Stimulated activated CD4-positive, alpha-beta T cell treated with anti-CD3 and anti-CD28 coated beads, Interleukin-15, amount 100 ng/mL, for 1 hour (primary cell): ENCODE measurements at places on chromosomes 4 and X.

DNA sequence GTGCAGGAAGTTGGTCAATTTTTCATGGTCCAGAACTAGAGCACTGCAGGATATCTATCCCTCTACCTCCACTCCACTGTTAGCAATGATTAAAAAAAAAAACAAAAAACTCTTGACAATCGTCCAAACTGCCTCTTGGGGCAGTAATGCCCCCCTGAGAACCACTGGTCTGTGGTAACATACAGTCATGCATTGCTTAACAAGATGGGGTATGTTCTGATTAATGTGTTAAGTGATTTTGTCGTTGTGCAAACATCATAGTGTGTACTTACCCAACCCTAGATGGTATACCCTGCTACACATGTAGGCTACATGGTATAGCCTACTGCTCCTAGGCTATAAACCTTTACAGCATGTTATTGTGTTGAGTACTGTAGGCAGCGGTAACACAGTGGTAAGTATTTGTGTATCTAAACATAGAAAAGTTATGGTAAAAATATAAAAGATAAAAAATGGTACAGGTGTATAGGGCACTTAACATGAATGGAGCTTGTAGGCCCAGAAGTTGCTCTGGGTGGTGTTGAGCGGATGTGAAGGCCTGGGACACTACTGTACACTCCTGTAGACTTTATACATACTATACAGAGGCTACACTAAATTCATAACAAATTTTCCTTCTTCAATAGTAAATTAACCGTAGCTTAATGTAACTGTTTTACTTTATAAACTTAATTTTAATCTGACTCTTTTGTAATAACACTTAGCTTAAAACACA, 34.1 kb downstream of the ART3 start:
- DNase-seq = no peak

GRCh38 chrX:14865201-14865600, 7.7 kb downstream of the FANCB start:
- no peak for DNase-seq

DNA sequence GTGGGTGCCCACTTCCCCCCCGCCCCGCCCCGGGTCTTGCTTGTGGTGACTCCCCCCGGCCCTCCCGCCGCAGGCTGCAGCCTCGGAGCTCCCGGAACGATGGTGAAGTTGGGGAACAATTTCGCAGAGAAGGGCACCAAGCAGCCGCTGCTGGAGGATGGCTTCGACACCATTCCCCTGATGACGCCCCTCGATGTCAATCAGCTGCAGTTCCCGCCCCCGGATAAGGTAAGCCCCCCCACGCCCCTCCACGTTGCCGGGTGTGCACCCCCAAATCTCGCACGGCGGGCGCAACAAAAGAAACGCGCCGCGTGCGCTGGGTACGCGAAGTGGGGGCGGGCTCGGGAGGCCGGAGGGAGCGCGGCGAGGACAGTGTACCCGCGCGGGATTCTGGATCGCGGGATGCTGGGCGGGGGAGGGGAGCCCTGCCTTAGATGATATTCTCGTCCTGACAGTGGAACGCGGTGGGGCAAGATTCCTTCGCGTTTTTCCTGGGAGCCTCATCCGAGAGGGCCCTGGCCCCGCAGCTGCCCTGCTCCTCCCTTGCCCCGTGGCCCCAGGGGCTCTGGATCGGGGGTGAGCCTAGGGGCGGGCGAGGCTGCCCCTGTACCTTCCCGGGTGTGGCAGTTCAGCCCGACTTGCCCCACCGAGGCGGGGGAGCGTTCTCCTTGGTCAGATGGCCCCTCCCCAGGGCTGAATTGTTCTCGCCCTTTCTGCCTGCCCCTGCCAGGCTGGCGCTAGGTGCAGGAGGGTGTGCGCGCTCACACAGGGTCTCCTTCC, 819 bp downstream of the NSG1 start:
- no peak for DNase-seq

DNA sequence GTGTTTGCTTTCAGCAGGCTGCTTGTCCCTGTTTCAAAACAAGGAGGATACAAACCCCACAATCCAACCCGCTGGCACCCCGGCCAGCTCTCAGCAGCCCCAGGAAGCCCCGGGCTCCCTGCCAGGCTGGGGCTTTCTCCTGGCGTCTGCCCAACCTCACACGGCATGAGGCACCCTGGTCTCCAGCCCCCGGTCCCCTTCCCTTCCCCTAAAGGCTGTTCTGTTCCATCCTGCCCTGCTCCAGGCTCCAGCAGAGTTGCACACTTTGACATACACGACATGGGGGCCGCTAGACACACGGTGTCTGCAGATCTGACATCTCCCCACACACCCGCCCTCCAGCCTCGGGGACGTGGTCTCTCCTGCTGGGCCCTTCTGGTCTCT, 107.7 kb upstream of the ADRA2C start:
- DNase-seq = no peak

- DNase-seq = no peak
Measured at GRCh38 chr4:6225469-6225868, 25.1 kb upstream of the JAKMIP1 start.

DNA sequence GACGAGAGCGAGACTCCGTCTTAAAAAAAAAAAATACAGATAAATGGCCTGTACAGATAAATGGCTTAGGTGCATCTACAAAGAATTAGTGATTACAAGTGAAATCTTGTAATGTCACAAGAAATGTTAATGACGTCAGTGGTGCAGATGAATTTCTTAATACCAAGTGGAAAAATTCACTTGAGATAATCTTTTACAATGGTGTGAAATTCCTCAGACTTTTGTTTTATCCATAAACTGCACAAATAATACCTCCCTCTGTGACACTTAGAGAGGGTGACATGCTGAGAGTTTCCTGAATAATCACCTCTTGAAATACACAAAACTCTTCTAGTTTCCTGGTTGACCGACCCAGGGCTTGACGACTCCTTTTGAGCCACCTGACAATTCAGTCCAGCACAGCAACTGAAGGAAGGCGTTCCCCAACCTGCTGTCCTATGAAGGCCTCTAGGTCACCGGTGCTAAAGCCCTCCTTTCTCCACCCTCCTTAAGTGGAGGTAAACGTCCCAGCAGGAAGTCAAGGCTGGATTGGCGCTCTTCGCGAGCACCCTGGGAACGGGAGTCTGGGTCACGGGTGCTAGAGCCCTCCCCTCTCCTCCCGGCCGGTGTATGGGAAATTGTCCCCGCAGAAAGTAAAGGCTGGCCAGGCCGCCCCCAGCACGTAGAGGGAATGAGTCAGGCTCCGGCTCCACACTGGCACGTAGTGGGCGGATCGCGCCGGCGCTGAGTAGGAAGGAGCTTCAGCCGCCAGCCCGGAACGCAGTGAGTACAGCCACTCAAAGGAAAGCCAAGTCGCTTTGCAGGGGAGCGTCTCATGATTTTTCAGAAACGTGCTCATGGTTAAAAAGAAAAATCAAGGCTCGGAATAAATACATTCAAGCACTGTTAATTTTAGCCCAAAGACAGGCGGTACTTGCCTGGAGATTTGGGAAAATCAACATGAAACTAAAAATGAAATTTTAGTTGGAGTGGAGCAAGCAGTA, at the start of gene TMEM144:
TSS of gene TMEM144 (plus strand) at position 662 of the 983 bp plus-strand sequence. CDS start 2,182 bp downstream, outside the sequence.
- no peak for DNase-seq

DNA sequence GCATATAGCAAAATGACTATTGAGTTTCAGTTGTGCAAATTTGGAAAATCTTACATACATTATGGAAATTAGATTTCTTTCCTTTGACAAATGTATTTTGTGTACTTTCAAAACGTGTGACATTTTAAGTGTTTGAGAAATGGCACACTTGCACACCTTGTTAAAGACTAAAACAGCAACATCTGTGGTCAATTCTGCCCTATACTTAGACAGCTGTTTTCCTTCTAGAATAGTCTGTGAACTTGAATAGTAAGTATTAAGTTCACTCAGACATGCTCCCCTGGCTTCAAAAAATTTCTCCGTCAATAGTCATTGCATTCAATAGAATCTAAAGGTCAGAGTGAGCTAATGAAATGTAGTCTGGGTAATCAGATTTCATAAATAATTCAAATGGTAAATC, 21.7 kb upstream of the TBC1D9 start:
- no peak for DNase-seq

GRCh38 chrX:155612312-155613224, at the start of gene TMLHE:
Gene TMLHE (minus strand): TSS chrX:155612952. CDS start chrX:155545276, 67,676 bp downstream.
- DNase-seq = peak; percentile 47

DNA sequence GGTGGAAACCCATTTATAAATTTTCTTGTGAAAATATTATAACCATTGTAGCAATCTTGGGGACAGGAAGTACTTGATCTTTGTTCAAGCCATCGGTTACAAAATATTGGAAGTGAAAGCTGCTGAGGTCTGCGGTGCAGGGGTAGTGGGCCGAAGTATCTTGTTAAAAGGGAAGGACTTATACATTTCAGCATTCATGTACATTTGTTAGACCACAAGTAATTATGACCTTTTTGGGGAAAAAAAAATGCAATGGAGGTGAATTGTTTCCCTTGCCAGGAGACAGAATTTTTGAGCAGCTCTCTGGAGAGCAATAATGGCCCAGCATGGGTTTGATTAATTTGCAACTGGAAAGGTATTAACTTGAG, 121.3 kb downstream of the EGF start:
- DNase-seq = no peak

DNA sequence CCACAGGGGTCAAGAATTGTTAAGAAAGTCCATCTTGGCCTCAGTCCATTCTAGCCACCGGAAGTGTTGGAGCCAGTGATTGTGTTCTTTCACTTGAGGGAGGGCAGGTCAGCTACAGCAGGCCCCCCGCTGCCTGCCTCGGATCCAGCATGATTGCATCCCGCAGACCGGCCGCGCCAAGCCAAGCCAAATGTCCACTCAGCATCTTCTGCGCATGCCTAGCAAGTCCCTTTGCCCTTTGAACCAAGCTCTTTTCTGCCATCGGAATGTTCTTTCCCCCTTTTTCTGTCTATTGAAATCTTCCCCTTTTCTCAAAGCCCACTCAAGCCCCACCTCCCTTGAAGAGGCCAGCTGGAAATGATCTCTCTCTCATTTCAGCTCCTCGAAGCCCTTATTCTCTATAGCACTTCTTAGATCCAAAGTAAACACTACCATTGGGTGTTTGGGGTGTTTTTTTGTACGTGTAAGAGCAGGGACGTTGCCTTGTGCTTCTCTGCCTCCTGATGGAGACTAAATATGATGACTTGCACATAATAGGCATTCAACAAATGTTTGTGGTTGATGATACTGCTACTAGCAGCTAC, 147.8 kb upstream of the BCOR start:
- DNase-seq = no peak

GRCh38 chr4:113739197-113739596, 22.3 kb downstream of the CAMK2D start:
- no peak for DNase-seq

DNA sequence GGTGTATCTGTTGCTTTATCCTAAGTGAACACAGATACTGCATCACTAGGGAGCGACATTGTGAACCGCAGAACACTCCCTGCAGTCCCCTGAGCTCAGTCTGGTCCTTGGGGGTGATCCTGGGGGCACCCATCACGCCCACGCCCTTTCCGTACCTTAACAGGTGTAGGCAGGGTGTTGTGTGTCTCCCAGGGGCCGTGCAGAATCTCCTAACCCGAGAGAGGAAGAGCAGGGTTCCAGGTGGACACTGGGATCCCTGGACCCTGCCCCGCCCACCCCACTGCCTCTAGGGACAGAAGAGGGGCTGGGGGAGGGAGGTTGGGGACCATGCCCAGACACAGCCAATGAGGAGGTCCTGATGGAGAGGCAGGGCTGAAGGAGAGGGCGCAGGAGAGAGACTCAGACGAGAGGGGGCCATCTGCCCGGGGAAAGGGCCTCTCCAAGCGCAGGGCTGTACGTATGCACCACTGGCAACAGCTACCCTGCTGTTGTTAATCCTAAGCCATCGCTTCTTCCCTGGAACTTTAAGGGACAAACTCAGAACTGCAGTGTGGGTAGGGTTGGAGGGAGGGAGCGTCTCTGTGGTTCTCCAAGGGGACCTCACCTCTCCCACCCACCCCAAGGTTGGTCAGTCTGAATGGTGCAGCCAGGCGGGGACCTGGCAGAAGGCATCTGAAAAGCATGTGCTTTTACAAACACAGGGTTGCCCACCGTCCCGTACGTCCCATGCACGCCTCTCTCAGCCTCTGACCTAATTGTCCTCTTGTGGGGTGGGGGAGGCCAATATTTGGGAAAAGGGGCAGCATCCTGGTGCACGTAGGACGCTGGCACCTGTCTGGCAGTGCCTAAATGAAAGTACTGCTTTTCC, 2.5 kb downstream of the P2RY8 start:
- DNase-seq = no peak

DNA sequence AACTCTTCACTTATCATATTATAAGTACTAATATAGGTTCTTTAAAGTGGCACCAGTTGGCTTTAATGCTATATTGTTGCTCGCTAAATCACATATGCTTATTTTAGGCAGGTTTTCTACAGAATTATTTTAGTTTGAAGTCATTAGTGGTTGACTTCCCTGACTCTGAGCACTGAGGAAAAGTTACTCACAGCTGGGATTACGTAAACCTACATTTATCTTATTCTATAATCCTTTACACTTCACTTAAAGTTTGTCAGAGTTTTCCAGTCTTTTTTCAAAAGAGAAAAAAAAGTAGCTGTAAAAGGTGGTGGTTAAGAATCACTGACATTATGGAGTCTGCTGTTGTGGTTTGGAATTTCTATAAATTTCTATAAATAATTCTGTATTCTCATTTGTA, 5.8 kb downstream of the UGT2B4 start:
- no peak for DNase-seq

GRCh38 chrX:132957211-132958090, 978 bp downstream of the HS6ST2 start:
- no peak for DNase-seq

GRCh38 chr4:154329939-154330338, 161.7 kb downstream of the DCHS2 start:
- DNase-seq = no peak

- no peak for DNase-seq
Measured at GRCh38 chrX:9440116-9440844, 24.6 kb upstream of the TBL1X start.

GRCh38 chr4:178414042-178414441, 971.8 kb upstream of the AGA start:
- no peak for DNase-seq

DNA sequence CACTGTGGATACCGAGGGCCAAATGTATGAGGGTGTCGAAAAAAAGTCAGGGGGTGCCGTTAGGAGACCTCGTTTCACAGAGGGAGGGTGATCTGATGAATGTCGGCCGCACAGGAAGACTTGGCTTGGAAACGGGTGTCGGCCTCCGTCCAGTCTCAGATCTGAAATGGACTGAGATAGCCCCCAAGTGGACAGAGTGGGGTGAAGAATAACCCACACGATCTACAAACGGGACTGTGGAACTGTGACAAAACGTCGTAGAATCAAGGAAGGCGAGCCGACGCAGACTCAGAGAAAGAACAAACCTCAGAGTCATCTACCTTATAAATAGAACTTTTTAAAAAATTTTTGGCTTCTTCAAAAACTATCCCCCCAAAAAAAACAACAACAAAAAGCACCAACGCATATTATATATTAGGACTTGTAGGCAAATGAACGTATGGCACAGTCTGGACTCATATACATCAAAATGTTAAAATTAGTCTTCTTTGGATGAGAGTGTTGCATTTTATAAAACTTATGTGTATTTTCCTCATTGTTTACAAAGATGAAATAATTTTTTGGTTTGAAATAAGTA, 63.8 kb upstream of the IRF2 start:
- DNase-seq = peak; percentile 28

DNA sequence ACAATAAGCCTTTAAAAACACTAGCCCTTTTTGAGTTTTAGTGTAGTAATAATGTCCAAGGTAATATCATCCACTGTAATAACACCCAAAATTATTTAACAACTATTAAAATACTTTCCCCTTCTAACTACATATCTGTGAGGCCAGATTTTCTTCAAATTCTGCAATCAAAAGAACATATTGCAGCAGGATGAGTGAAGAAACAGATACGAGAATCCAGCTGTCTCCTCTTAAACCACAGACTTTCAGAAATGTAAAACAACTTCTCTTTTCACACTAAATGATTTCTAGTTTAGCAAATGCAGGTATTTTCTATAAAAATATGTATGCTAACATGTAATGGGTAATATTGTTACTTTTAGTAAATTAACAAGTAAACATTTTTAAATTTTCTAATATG, 148.9 kb downstream of the PRDM5 start:
- no peak for DNase-seq
